ENCODE measurements at places on chromosomes 1 and 21. TPM values are rescaled to one million over a fixed set of nuclear protein-coding genes. Genes with fewer than 3 reads are reported as not detected.

- H3K36me3 ChIP-seq = no peaks in the 10 kb centered on the region
- no peak overlapping the region for H3K4me3 ChIP-seq
- no peak overlapping the region for H3K27ac ChIP-seq
- H3K4me1 ChIP-seq = peaks cover 15% of the 10 kb centered on the region
- DNase-seq = peak; percentile 52
These were observed 19.4 kb upstream of the COL18A1 start for GRCh38 chr21:45385549-45386050.

DNA sequence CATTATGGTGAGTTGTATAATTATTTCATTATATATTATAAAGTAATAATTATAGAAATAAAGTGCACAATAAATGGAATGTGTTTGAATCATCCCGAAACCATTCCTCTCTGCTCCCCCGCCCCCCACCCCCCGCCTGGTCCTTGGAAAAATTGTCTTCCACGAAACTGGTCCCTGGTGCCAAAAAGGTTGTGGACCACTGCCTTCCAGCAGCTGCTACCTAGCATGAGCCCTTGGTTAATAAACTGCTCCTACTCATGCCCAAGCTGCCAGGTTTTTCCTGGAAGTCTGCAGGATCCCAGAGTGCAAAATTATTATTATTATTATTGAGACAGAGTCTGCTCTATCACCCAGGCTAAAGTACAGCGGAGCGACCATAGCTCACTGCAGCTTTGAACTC is 6.8 kb upstream of the IFNGR2 start:
- no peak overlapping the region for H3K27ac ChIP-seq
- H3K27me3 ChIP-seq = no peaks in the 10 kb centered on the region
- DNase-seq = no peak
- no peak overlapping the region for H3K4me3 ChIP-seq

- no peak for DNase-seq
- H3K4me1 ChIP-seq = peaks cover 8% of the 10 kb centered on the region
- no peaks in the 10 kb centered on the region for H3K36me3 ChIP-seq
These were observed 10.6 kb downstream of the FAF1 start for GRCh38 chr1:50949286-50949982.

- H3K4me3 ChIP-seq = no peak overlapping the region
- DNase-seq = no peak
- peaks cover 5% of the 10 kb centered on the region for H3K27me3 ChIP-seq
- H3K4me1 ChIP-seq = peaks cover 6% of the 10 kb centered on the region
These were observed 8.1 kb downstream of the KAZN start for GRCh38 chr1:14606632-14607031.

GRCh38 chr1:29967261-29967660 is 730.9 kb downstream of the PTPRU start:
- DNase-seq = no peak
- H3K4me3 ChIP-seq = no peak overlapping the region
- no peaks in the 10 kb centered on the region for H3K36me3 ChIP-seq
- H3K27ac ChIP-seq = no peak overlapping the region

GOLT1A gene
- not detected for total RNA-seq

DNA sequence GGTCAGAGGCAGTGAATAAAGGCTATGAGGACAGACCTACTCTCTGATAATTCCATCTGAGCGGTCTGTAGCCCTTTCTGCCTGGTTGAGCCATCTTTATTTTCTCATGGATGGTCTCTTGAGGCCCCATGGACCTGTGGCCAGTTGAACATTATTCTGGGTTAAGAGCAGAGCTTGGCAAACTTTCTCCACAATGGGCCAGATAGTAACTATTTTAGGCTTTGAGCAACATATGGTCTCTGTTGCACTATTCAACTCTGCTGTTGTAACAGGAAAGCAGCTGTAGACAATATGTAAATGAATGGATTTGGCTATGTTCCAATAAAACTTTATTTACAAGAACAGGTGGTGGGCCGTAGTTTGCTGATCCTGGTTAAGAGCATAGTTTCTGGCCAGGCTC is 62.7 kb downstream of the KAZN start:
- H3K36me3 ChIP-seq = no peaks in the 10 kb centered on the region
- H3K27ac ChIP-seq = no peak overlapping the region
- H3K4me3 ChIP-seq = no peak overlapping the region
- DNase-seq = no peak
- H3K4me1 ChIP-seq = no peaks in the 10 kb centered on the region
